ENCODE measurements at places on chromosomes 3 and 15.

- DNase-seq, result no peak
These were observed 36.3 kb downstream of the RASGRP1 start for GRCh38 chr15:38528294-38528693.

- DNase-seq, result peak; percentile 67
These were observed 21.4 kb upstream of the ZBED2 start for GRCh38 chr3:111616417-111617105.

- no peak for DNase-seq
These were observed 412.0 kb downstream of the CNTN4 start for GRCh38 chr3:2510591-2511145.

DNA sequence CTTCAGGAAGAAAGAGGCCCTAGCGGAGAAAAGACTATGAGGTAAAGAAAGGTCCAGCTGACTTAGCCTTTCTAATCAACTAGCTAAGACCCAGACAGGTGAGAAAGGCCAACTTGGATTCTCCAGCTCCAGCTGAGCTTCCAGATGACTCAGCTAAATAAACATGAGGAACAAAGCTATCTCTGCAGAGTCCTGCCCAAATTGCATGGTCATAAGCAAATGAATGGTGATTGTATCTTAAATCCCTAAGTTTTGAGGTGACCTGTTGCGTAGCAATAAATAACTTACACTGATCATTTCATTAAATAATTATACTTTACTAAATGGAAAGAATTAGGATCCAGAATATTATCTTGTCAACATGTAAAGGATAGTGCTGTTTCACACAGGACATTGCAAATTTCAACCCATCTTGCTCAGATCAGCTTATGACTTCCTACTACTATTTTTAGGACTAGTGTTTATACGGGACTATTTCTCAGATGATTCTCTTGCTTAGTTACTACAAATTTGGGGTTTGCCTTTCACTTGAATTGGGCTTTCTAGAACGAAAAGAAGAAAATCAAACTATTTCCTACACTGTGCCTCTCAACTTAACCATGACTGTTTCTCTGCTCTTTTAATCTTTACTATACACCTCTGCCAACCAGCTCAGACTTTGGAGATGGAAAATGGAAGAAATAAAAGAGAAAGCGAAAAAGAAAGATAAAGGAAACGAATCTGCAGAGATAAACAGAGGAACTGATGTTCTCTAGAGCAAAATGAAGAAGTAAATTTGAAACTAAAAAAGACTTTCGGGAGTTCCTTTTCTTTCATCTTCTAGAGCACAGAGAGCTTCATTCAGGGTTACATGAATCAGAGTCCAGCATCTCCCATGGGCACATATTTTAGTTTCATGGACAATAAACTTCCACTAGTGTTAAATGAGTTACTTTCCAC is 6.6 kb upstream of the ADGRG7 start:
- DNase-seq, result no peak

GRCh38 chr3:107561980-107562379 is 39.2 kb downstream of the BBX start:
- DNase-seq, result no peak

- DNase-seq, result no peak
These were observed 1.1 kb upstream of the RNU6-1 start for GRCh38 chr15:67840749-67841512.

GRCh38 chr3:38522002-38522401 is 25.9 kb downstream of the EXOG start:
- DNase-seq, result no peak

DNA sequence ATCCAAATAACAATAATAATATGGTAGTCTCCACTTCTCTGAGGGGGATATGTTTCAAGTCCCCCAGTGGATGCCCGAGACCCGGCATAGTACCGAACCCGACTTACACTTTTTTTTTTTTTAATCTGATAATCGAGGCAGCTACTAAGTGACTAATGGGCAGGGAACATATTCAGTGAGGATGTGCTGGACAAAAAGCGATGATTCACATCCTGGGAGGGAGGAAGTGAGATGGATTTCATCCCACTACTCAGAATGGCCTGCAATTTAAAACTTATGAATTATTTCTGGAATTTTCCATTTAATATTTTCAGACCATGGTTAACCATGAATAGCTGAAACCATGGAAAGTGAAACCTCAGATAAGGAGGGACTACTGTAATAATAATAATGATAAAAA is 49.5 kb upstream of the SELENOK start:
- no peak for DNase-seq

- DNase-seq, result no peak
These were observed 47.8 kb downstream of the DHX30 start for GRCh38 chr3:47850564-47851410.

GRCh38 chr3:111681661-111682426 is 86.7 kb upstream of the ZBED2 start:
- DNase-seq, result no peak

DNA sequence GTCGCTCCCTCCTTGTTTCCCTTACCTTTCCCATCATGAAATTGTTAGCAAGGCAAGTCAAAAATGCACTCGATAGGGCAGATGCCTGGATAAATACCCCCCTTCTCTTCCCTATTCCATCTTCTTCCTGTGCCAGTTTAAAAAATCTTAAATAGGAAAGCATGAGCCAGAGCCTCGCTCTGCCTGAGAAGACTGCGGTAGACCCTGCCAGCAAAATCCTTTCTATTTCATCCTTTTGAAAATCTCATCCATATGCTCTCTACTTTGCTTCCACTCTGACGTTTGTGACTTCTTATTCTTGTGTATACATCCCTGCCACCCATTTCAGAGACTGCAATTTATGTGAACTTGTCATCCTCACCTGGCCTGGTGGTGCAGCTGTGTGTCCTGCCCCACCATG is 114.6 kb upstream of the ETV5 start:
- DNase-seq, result no peak

- DNase-seq, result no peak
These were observed 887.8 kb downstream of the IGSF11 start for GRCh38 chr3:118146658-118147375.

GRCh38 chr3:133535971-133536881 is 37.3 kb upstream of the CDV3 start:
- DNase-seq, result no peak

DNA sequence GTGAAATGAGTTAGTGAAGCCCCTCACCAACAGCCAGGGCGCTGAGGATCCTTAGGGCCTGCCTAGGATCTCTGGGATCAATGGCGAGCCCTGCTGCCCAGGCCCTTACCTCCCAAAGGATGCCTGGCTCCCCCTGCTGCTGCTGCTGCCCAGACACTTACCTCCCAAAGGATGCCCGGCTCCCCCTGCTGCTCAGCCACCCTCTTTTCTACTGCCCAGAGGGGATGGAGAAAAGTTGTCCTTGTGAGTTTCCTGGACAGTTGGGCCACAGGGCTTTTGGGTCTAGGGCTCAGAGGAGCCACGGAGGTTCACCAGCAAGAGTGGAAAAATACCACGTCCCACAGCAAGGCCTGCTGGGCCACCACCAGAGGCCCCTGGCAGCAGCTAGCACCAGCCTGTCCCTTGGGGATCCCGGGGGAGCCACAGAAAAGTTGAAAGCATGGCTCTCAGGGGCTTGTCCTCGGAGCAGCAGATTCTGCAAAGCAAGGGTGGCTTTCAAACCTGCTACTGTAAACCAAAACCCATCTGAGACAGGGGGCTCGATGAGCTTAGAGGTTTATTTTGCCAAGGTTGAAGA is 59.4 kb downstream of the SLC6A6 start:
- peak; percentile 50 for DNase-seq

- no peak for DNase-seq
These were observed 33.0 kb upstream of the DENND4A start for GRCh38 chr15:65824941-65825544.

DNA sequence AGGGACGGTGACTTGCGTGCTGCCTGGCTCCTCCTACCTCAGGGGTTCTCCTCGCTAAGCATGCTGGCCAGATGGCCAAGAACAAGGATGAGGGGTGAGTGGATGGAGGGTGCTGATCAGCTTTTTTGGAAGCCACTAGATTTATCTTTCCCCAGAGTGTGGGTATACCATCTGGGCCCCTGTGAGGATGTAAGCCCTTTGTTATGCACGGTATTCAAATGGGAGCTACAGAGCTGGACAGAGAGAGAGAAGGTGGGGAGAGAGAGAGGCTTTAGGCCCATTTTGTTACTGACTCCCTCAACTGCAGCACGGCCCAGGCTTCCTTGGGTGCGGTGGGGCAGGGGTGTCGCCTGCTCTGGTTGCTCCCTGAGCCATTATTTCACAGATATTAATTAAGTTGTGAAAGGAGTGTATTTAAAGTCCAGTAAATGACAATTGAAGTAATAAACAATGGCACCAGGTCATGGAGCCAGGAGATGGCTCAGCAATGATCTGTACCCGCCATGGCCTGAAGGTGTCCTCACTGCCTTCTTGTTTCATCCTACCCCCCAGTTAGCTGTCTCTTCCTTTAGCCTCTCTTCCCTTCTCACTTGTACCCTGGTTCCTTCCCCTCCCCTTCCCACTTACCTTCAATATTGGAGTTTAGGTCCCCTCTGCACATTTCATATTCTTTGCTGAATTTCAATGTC is 158.0 kb downstream of the CLSTN2 start:
- DNase-seq, result no peak

DNA sequence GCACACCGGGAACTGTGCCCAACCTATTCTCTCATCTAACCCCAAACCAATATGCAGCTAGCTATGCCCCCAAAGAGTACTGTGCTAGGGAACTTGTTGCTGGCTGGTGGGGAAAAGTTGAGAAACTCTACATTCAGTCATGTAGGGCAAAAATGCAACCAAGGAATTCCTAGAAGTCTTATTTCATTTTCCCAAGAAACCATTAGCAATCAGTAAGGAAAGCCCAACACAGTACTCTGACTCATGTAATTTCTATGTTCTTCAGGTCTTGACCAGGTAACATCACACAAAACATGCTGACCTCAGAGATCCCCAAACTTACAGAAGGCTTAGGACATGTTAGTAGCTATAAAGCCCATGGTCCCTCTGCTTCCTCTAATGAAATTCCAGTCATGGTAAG is 52.1 kb downstream of the TASOR start:
- DNase-seq, result no peak

DNA sequence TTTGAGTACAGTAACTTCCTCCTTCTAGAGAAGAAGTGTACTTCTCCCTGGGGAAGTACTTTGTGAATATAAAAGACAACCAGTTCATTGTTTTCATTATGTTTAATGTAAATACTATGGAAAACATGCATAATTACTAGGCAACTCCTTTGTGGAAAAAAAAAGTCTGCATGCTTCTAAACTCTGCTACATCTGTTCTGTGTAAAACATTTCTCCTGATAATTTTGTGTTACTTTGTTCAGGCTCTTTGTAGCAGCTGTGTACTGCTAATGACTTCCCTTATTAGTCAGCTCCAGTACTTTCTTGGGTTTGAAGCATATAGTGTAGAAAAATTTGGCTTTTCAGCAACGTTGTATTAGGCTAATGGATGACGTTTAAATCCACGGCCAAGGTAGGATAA is 111.6 kb downstream of the FEZF2 start:
- no peak for DNase-seq

- peak; percentile 73 for DNase-seq
These were observed 5.3 kb upstream of the SPESP1 start for GRCh38 chr15:68924866-68925560.

GRCh38 chr3:189249987-189250386 is 78.2 kb downstream of the TPRG1 start:
- DNase-seq, result no peak

DNA sequence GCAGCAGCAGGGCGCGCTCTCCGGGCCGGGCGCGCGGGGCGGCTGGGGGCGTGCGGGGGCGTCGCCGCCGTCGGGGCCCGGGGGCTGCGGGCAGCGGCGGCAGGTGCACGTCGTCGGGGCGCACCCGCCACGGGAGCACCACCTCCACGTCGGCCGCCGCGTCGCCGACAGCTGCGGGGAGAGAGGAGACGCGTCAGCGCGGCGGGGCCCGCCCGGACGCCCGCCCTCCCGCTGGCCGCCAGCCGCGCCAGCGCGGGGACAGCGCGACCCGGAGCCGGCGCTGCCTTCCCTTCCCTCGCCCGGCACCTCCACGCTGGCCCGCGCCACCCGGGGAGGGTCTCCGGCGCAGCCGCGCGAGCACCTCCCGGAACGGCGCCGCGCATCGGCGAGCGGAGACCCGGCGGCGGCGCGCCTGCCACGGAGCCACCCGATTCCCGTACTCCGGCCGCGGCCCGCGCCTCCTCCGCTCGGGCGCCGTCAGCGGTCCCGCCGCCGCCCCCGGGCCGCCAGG is 481 bp downstream of the ADAMTS17 start:
- DNase-seq, result peak; percentile 30

GRCh38 chr3:131067983-131068382 is 41.3 kb downstream of the NEK11 start:
- DNase-seq, result no peak

GRCh38 chr3:30502742-30503073 is 103.7 kb upstream of the TGFBR2 start:
- DNase-seq, result no peak

DNA sequence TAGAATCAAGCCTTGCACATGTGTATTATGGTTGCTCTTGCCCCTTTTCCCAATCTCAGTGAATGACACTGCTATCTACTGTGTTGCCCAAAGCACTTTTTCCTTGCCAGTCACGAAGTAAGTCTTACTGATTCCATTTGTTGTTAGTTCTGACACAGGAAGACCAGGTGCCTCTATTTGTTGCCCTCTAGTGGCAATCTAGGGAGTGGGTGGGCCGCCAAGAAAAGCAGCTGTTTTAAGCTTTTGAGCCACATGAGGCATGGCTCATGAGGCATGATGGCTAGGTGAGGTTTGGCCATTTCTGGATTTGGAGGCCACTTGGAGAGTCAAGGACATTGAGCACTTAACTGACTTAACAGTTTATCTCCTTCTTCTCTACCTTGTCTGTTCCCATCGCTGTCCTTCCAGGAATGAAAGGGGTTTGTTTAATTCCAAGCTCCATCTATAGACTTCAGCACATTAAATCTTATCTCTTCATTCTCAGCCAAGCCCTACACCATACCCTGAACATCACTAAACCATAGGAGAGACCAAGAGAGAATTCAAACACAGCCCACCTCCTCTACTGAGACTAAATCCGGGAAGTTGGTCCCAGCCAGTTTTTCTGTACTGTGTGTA is 103.1 kb downstream of the HCN4 start:
- peak; percentile 54 for DNase-seq

DNA sequence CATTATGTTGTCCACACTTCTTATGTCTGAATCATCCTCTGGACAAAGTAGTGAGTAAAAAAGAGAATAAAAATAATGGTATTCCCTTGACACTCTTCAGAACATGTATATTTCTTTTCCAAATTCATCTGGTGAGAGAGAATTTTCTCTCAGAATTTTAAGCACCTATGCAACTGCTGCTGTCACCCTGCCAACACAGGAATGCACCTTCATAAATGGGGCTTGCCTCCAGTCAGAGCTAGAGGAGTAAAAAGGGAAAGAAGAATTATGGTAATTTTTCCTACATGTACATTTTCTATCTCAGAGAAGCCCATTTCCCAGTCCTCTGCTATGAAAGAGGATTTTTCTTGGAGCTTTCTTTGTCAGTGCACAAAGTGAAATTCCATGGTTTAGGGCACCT is 92.2 kb upstream of the ALCAM start:
- no peak for DNase-seq

- DNase-seq, result no peak
These were observed 135.4 kb downstream of the PDE8A start for GRCh38 chr15:85116925-85117646.

All from activated CD4-positive, alpha-beta T cell treated with anti-CD3 and anti-CD28 coated beads, Interleukin-2, amount 10 ng/mL, durations not matched to agents 7 days and 5 days (primary cell).